ENCODE measurements at places on chromosomes 2 and 18.

DNA sequence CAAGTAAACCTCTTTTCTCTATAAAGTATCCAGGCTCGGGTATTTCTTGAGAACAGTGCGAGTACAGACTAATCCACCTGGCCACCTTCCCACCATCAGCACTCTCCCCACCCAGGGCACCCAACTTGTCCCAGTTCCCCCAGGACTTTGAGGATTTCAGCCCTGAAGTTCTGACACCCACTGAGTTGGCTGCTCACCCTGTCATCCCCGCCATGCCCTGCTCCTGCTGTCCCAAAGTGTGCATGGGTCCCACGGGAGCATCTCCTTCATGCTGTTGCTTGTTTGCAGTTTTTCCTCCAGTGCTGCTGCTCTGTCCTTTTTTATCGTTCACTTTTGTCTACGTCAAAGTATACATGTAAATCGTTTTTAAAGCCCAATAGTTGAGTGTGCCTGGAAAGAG, 273.9 kb downstream of the PHLPP1 start:
- no peak for DNase-seq

DNA sequence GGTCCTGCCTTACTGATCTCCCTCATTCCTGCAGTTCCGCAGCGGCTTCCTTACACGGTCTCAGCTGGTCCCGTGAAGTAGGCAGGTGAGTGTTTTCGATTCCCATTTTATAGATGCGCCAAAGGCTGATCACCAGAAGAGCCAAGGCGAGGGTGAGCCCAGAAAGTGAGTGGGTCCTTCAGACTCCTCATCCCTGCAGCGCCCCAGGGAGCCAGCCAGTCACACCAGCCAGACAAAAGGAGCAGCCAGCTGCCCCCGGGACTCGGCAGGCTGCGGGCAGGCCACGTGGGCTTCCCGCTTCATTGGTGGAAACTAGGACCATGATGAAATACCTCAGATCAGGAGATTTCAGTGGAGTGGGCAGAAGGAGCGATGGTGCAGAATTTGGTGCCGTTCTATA, 85.9 kb downstream of the SMAD7 start:
- DNase-seq = no peak

DNA sequence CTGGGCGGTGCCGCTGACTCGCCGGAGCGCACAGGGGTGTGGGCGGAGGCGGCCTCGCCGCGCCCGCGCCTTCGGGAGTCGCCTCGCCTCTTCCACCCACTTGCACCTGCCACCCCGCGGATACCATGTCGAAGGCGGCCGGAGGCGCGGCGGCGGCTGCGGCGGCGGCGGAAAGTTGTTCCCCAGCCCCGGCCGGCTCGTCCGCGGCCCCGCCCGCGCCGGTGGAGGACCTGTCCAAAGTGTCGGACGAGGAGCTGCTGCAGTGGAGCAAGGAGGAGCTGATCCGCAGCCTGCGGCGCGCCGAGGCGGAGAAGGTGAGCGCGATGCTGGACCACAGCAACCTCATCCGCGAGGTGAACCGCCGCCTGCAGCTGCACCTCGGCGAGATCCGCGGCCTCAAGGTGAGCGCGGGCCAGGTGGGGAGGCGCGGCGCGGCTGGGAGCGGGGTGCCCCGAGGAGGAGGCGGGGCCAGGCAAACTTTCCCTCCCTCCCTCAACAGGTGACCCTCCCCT, 766 bp downstream of the CCDC85A start:
- DNase-seq = no peak

DNA sequence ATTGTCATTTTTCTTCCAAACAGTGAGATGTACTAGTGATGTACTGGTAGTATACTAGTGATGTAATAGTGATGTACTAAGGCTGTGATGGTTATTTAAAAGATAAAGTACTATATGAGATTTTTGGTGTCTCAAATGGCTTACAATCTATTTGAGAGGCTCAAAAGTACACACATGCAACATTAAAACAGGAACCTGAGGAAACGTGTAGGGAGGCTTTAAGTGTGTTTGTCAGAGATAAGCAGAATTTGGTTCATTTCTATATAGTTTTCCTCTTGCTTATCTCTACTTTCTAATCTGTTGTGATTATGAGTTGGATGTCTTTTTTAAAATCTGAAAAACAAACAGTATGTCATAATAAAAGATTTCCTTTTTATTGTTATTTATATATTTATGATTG, 100.9 kb upstream of the SERTAD2 start:
- DNase-seq = no peak

DNA sequence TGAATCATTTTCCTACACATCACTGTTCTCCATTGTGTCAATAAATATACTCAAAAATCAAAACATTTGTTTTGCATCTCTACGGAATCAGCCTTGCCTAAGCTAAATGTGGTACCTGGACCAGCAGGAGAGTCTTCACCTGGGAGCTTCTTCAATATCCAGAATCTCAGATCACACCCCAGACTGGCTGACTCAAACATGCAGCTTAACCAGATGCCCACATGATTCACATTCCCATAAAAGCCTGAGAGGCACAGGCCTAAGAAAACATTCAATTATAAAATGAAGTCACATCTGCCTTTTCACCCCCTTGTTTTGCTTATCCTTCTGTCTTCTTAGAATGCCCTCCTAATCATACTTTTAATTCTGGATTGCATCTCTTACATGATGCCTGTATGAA, 1045.5 kb upstream of the NXPH2 start:
- DNase-seq = no peak

Data from stimulated activated CD8-positive, alpha-beta memory T cell treated with anti-CD3 and anti-CD28 coated beads, Interleukin-7, amount 100 ng/mL, for 48 hours (primary cell).